ENCODE measurements at places on chromosomes 12 and 14.

DNA sequence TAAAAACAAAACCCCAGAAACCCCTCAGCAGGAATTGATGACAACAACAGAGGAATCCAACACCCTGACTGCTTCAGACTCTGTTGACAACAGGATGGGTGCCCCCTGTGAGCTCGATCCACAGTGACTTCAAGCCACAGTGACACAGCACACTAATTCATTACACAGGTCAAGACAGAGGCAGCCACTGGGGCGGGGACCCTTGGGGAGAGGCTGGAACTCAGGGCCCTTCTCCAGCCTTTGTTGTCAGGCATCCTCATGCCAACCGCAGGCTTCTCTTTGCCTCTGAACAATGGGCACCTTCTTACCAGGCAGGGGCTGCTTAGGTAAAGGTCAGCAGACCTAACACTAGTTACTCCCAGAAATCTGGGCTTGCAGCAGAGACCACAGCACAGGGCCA, 37.6 kb downstream of the ACADS start:
- no peak for DNase-seq

DNA sequence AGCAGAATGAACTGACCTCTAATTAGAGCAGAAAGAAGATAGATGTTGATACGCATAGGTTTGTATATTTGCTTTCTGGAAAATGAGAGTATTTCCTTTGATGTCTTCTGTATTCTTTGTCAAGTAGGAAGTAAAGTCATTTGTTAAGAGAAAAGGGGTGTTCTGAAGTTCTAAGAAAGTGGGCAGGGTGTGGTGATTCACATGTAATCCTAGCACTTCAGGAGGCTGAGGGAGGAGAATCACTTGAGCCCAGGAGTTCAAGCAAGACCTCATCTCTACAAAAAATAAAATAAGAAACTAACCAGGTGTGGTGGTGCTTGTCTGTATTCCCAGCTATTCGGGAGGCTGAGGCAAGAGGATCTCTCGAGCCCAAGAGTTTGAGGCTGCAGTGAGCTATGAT, 2.8 kb downstream of the RHNO1 start:
- no peak for DNase-seq

GRCh38 chr14:93040982-93041381, 74.7 kb downstream of the ITPK1 start:
- no peak for DNase-seq

DNA sequence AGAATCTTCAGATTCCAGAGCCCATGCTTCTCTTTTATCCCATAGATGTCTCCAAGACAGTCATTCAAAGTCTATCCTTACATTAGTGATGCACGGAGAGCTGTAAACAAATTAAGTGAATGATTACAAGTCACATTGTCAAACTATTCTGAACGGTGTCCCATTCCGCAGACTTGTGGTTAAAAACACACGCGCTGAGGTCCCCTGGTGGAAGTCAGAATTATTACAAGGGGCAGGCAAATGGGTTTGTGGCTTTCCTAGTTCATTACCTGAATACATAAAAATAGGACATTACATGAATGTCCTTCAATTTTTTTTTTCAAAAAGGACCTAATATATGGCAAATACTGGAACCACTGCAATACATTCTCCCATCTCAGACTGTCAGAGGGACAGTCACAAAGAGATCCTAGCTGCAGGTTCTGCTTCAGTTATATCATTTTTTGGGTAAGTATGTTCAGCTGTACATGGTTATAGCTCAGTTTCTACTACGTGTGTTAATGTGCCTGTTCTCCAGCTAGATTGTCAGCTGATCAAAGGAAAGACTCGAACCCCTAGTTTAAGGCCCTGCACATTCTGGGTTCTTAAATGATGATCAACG, 53.1 kb upstream of the STON2 start:
- peak; percentile 19 for DNase-seq

GRCh38 chr14:37594238-37594970, 645 bp downstream of the FOXA1 start:
- no peak for DNase-seq

Data from activated CD8-positive, alpha-beta memory T cell treated with anti-CD3 and anti-CD28 coated beads for 1 hour (primary cell).